Epithelial cell of prostate (primary cell): ENCODE measurements at places on chromosomes 5 and 9.

DNA sequence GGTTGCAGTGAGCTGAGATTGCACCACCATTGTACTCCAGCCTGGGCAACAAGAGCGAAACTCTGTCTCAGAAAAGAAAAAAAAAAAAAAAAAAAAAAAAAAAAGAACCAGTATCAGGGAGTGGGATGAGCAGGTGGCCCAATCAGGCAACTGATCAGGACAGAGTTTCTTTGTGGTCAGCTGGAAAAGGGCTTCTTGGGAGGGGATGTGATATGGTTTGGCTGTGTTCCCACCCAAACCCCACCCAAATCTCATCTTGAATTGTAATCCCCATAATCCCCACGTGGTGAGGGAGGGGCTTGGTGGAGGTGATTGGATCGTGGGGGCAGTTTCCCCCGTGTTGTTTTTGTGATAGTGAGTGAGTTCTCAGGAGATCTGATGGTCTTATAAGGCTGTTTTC lies 4.7 kb upstream of the GCNT1 start:
- DNase-seq = no peak

GRCh38 chr5:55634209-55634805 lies 77.8 kb downstream of the SLC38A9 start:
- no peak for DNase-seq

DNA sequence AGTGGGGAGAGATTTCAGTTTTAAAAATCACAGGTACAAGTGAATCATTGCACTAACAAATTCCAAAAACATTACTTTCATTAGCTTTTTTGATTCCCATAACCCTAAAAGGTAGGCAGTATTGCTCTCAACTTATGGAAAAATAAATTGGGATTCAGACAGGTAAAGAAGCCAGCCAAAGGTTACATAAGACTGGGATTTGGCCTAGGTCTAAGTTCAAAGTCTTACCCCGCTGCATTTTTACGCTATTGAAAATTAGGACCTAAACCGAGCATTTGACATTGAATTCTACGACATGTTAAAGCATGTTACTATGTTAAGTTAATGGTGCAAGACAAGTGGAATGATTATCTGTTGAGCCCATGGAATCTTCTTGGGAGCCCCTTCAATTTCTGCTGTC lies 89.6 kb downstream of the ENC1 start:
- DNase-seq = no peak

- DNase-seq = no peak
Measured at GRCh38 chr5:14310901-14311300, 167.8 kb downstream of the TRIO start.

DNA sequence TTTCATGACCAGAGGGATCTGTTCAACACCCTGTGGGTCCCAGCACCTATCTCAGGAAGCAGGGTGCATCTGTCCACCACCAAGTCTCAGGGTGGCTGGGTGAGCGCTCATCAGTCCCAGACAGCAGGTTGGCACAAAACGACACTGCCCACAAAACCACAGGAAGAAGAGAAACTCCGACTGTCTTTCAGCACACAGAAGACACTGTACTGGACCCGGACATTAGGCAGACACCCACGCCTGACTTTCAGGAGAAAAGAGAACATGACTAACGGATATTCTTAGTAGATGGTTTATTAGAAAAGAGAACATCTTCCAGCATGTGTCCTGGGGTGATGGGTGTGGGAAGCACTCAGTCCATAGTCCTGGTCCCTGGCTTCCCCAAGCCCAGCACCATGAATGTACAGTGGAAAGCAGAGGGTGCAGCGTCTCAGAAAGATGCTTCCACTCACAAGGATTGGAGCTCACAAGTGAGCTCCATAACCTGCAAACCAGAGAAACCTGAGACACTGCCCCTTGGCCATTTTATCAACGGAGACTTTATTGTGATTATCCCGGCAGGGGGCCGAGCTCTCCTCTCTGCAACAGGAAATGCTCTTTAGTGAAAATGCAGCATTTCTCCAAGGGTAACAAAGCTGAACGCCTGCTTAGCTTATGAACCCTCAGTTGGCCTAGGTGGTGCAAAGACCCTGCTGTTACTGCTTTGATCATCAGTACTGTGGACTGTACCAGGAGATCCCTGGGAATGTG lies 35.8 kb upstream of the LCP2 start:
- DNase-seq = no peak
